Right cardiac atrium (tissue), 5 donors: ENCODE measurements at places on chromosomes 2 and 18.

DNA sequence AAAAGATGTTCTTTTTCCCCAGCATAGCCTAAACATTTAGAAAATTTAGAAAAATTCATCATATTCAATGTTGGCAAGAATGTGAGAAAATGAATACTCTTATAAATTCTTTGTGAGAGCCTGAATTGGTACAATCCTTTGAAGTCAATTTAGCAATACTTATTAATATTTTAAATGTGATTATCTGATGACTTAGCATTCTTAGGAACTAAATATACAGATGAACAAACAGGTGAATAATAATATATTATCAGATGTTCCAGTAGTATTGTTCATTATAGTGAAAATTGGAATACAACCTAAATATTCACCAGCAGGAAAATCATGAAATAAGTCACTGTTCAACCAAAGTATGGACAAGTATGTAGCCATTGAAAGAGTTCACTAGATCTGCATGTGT lies 55.5 kb upstream of the MEIS1 start:
- DNase-seq, result no peak

- no peak for DNase-seq
Observed at GRCh38 chr2:119397196-119397595, 30.4 kb downstream of the DBI start.

GRCh38 chr2:143802871-143803650 lies 673.8 kb downstream of the ARHGAP15 start:
- no peak for DNase-seq

DNA sequence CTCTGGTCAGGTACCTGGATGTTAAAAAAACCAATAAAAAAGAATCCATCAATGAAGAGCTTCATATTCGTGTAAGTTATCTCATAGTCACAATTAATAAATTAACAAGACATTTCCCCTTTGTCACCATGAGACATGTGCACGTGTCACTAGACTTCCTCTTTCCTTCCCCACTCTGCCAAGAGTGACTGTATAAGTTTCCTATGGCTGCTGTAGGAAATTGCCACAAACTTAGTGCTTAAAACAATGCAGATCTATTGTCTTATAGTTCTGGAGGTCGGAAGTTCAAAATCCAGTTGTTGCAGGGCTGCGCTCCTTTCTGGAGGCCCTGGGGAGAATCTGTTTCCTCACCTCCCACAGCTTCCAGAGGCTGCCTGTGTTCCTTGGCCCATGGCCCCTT lies 35.8 kb downstream of the SLC9A4 start:
- DNase-seq, result no peak

DNA sequence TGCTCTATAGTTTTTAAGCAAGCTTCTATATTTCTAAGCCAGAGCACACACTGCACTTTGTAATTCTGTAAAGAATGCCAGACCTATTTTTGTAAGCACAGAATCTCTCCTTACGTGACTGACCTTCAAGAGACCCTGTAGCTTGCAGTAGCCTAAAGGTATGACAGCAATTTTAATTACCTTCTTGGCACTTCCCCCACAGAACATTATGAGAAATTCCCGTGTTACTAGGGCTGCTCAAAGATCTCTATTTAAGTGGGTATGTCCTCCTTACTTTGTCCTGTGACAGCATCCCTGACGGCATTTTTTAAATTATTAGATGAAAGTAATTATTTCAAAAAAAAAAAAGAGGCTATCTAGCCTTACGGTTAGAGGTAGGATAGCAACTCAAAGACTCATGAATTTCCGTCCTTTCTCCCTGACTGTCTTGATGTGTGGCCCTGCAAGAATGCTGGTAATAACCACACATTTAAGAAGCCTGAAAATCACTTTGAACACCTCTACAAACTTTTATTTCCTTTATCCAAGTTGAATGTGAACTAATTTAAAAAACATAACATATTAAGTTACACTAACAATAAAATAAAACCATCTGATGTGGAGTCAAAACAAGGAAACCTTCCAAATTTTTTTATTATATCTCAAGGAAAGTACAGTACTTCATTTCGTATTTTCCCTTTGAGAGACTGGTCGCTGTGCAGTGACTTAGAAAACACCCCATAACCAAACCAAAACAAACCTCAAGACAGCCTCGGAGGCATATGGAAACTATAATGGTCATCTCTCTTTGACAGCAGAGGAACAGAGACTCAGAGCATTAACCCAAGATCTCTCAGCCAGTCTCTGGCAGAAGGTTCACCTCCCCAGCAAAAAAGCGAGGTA lies 54.9 kb downstream of the THUMPD2 start:
- DNase-seq, result no peak

DNA sequence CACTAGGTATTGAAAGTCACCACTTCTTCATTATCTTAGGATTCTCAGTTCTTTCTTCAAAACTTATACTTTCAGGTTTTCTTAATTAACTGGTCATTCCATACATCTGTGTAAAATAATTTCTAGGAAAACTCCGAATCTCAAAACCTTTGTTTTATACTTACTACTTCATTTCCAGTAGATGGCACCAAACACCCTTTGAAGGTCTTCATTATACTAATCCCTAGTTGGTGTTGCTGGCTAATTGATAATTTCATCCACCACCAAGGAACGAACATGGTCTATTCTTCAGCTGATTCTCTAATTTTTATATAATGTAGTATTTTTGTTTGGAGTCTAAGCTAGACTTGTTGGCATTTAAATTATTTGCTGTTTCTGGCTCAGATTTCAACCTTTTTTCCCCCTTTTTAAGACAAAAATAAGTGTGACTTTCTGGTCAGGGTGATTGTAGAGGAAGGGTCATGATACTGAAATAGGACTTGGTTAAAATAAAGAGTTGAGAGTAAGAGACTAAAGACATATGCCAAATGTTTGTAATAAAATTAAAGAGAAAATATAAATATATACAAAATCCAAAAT lies 2.8 kb upstream of the MXD1 start:
- no peak for DNase-seq

DNA sequence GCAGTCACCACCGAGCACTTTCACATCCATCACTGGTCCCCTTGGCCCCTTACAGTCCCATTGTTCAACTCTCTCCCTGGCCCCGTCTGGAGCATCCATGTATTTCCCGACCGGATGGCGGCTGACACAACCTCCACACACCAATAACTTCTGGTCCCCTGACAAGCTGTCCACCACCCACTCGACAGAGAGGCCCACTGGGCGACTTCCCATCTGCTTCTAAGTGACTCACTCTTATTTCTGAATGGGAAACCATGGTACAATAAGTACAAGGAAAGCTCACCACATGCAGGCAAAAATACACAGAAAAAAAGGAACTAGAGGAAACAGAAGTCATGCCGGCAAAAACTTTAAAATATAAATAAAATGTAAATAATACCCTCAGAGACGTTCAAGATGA lies 82.9 kb upstream of the RAB12 start:
- no peak for DNase-seq

DNA sequence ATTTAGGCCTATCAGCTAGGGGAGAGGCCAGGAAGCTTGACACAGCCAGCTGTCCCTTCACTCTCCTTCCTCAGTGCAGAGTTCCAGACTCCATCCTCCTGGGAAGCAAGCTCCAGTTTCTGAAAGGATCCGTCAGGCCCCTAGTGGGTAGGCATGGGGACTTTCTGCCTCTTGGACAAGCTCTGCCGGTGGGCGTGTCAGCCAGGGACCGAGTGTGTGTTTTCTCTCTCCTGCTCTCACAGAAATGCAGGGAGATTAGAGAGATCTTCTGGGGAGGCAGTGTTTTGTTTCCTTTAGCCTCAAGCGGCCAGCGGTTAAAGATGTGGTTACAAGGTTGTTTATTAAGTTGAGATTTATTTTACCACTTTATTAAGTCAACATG lies 29.9 kb upstream of the OTOS start:
- no peak for DNase-seq
